ENCODE measurements at places on chromosomes 1 and 21.

DNA sequence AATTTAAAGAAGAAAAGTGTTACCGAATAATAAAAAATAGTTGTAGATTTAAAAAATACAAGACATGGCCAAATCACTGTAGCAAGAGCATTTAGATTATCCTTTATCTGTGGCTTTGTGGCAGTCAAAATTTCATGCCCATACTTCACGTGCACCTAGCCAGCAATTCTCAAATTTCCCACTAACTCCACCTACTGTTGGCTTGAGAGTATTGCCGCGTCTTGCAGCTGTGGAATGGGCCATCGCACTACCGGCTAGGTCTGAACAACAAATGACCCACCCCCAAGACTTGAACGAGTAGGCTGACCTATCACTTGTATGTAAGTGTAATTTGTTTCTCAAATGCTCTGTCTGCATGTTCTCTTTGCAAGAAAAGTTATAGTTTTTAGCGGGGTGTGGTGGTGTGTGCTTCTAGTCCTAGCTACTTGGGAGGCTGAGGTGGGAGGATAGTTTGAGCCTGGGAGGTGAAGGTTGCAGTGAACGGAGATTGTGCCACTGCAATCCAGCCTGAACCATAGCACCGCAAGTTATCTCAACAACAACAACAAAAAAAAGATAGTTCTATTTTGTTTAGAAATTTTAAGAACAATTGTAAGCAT, 4.1 kb downstream of the KRTAP13-4 start:
- peak; percentile 21 for DNase-seq

- DNase-seq: no peak
Measured at GRCh38 chr1:212605441-212606394, 2.8 kb upstream of the ATF3 start.

DNA sequence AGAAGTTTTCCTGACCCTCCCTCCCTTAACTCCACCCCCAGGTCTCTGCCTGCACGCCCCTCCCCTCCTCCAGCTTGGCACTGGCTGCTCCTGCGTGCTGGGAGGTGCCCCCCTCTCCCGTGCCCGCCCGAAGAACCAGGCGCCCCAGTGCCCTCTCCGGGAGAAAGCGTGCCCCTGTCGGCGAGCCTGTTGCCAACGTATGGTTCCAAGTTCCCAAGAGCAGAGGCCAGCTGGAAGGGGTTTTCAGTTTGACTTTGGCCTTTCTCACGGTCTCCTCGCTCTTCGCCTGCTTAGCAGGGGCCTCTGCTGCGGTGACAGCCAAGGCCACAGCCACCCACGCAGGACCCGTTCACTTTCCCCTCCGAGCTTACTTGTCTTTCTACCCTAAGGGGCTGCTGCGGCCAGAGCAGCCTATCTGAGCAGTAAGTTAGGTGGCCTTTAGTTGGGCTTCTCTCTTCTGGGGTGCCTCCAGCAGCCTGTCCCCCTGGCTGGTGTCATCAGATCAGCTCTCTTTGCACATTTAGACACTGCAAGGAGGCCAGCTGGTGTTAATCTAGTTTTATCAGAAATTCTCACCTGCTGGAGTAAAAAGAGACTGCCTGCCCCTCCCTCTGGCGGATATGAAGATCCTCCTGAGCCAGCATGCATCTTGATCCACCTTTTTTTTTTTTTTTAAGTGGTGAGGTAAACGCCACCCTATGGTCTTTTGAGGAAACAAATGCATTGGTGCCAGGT, 1.5 kb downstream of the STUM start:
- peak; percentile 60 for DNase-seq

DNA sequence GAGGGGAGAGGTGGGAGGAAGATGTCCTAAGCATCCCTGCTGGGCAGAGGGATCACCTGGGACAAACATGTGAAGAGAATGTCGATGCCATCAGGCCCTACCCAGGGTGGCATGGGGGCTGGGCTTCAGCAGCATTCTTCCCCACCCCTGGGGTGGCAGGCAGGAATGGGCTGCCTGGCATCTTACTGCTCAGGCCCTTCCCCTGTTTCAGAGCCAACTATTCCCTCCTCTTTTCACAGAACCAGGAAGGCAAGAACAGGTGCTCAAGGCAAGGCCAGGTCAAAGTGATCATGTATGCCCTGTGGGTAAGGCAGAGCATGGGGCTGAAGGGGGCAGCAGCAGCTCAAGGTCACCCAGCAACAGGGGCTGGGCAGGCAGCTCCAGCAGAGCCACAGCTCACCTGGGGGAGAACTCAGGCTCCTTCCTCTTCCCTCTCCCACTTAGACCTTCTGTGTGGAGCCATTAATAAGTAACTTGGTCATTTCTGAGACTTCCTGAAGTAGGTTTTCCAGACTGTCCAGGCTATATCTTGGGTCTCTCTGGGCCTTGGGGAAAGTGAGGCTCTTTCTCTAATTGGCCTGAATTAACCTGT, 56.4 kb downstream of the ELK4 start:
- no peak for DNase-seq

DNA sequence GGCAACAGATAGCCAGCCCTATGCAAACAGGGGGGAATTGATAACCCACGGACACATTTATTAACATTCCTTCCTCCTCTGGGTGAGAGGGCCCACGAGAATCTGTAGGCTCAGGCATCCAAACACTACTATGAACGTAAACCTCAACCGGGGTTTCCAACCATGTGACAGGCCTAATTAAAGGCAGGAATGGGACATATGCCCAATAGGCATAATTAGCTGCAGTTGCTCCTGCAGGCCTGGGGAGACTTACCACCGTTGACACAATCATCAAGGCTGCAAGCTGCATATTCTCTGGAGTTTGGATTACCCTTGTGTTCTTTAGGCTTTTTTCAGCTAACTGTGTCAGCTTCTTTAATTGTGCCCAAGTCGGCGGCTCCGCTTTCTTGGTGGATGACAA, 22.2 kb upstream of the GBP1 start:
- no peak for DNase-seq

DNA sequence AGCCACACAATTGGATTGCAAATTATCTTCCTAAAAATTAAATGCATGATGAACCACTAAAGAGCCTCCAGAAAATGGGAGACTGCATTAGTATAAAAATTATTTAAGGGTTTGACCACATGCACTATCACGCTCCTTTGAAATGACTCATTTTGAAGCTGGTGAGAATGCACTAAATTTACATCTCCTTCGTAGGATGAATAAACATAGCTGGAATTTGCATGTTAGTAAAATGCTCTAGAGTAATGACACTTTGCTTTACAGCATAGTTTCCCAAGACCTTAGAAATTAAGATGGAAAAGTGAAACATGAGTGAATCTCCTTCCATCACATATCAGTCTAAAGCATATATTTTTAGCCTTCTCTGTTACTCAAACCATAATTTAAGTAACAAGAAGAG, 2.4 kb downstream of the PLPPR4 start:
- no peak for DNase-seq

DNA sequence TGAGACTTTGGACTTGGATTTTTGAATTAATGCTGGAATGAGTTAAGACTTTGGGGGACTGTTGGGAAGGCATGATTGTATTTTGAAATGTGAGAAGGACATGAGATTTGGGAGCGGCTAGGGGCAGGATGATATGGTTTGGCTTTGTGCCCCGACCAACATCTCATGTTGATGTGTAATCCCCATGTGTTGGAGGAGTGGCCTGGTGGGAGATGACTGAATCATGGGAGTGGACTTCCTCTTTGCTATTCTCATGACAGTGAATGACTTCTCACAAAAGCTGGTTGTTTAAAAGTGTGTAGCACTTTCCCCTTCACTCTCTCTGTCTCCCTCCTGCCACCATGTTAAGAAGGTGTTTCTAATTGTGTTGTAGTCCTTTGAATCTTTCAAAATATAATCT, 9.3 kb upstream of the PHGDH start:
- DNase-seq: no peak

DNA sequence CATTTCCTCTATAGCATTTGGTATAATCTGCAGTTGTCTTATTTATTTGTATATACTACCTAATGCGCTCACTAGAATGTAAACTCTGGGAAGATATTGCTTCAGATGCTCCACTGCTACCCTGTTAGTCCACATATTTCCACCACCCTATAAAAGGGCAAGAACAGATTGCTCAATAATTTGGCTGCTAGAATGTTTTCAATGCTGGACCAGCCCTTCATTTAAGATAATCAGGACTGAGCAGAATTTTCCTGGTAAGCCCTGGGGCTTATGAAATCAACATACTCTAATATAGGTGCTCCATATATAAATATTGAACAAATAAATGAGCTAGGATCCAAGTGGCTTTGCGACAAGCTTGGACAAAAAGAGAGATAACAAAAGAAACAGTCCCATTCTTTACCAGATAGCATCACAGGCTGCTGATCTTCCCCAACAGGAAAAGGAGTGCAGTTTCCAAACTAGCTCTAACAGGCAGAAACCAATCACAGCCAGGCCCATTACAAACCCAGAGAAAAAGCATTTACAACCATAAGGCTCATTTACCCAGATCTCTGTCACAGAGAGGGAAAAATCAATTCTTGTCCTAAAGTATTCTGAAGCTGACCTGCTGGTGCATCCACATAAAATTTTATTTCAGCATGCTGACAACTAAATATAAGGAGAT, 8.3 kb downstream of the BCAR3 start:
- DNase-seq: no peak

- DNase-seq: no peak
Measured at GRCh38 chr1:63359561-63359960, 7.9 kb upstream of the ALG6 start.

DNA sequence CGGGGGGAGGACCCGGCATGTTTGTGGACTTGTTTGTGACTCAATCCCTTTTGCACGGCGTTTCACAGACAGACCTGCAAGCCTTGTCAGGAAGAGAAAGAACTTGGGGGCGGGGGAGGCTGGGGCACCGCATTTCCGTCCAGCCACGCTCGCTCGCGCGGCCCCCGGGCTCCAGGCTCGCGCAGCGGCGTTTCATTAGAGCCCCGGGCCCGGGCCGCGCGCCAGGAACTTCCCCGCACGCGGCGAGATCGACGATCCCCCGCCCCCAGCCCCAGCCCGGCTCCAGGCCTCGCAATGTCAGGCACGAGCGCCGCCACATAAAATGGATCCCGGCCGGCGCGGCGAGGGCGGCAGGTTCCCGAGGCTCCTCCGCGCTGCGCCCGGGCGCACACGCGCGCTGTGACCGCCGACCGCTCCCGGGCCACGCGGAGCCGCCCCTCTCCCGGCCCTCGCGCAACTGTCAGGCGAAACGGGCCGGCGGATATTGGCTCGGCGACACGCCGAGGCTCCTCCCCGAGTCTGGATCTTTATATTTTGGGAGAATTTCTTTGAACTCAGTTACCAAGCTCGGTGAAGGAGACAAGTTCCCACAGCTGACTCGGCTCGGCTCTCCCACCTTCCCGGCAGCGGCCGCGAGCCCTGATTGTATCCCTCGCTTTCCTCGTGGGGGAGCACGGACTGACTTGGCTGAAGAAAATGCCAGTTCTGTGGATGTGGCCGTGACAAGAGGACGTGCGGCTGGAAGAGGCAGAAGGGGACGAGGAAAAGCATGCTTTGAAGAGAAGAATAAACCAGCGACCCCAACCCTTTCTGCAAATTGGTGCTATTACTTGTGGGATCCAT, at the start of gene KIF26B:
Gene KIF26B, plus strand, starts transcription at position 557 of the 843 bp plus-strand sequence. CDS start 440 bp downstream, outside the sequence.
- peak; percentile 66 for DNase-seq

DNA sequence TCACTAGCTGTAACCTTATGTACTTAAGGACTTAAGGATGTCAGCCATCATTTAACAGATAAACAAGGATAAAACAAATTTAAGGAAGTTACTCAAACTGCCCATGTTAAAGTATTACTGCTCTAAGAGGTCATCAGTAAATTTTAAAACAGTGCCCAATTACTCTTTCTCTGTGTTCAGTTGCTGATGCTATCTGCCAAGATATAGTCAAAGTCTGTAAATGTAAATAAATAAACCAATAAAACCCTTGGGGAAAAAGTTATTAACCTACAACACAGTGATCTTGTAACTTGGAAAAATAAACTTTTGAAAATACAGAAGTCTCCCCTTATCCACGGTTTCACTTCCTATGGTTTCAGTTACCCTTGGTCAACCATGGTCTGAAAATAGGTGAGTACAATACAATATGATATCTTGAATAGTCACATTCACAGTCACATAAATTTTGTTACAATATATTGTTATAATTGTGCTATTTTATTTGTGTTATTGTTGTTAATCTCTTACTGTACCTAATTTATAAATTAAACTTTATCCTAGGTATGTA, 501.8 kb downstream of the LMO4 start:
- no peak for DNase-seq

DNA sequence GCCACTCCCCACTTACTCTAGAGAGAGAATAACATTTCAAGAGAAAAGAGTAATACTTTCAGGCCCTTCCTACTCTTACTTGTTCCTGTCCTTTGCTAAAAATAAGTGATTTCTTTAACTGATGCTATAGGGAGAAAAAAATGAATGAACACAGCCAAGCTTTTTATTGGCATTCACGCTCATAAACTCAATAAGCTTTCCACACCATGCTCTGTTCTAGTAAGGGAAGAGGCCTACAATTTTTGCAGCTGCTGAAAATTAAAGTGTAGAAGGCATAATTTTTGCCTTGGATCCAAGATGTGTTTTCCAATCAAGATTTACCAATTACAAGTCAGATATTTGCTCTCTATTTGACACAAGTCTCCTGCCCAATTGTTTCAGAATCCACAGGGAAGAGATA, 188.1 kb upstream of the RGS18 start:
- DNase-seq: no peak

DNA sequence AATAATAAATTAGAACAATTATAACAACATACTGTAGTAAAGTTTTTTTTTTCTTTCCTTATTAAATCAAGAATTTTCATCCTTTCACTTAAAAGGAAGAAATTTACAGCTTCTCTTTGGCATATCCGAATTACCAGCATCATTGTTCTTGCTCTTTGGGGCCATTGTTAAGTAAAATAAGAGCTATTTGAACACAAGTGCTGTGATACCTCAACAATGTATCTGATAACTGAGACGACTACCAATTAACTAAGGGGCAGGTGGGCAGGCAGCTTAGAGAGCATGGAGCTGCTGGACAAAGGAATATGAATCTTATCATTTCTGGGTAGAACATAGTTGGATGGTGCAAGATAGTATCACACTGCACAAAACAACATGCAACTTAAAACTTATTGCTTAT, 719.9 kb upstream of the TMPRSS15 start:
- DNase-seq: no peak

GRCh38 chr1:58818976-58819375, 35.1 kb upstream of the JUN start:
- no peak for DNase-seq

- peak; percentile 39 for DNase-seq
Measured at GRCh38 chr1:152487871-152488270, 22.7 kb upstream of the LCE5A start.

- DNase-seq: no peak
Measured at GRCh38 chr1:149879556-149879955, 19.8 kb upstream of the BOLA1 start.

DNA sequence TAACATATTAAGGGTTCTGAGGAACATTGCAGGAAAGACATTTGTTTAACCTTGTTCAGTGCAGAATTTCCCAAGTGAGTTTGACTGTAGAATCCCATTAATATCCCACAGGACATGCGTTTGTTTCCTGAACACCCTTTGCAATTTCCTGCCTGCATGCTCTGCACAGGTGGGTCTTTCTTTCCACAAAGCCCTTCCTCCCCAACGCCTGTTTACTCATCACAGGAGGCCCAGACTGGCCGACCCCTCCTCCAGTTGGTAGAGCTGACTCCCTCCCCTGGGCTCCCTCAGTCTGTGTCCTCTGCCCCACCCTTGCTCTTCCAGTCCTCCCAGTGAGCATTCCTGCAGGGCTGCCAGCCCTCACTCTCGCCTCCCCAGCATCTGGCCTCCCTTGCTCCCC, 47.5 kb upstream of the CTPS1 start:
- no peak for DNase-seq
